NCI-H187 treated with DMSO at 0.1 percent for 48 hours (cell line): ENCODE measurements at places on chromosomes 2 and 18.
A peak's percentile ranks its signal among the peaks of the same experiment; 100 is the strongest.

DNA sequence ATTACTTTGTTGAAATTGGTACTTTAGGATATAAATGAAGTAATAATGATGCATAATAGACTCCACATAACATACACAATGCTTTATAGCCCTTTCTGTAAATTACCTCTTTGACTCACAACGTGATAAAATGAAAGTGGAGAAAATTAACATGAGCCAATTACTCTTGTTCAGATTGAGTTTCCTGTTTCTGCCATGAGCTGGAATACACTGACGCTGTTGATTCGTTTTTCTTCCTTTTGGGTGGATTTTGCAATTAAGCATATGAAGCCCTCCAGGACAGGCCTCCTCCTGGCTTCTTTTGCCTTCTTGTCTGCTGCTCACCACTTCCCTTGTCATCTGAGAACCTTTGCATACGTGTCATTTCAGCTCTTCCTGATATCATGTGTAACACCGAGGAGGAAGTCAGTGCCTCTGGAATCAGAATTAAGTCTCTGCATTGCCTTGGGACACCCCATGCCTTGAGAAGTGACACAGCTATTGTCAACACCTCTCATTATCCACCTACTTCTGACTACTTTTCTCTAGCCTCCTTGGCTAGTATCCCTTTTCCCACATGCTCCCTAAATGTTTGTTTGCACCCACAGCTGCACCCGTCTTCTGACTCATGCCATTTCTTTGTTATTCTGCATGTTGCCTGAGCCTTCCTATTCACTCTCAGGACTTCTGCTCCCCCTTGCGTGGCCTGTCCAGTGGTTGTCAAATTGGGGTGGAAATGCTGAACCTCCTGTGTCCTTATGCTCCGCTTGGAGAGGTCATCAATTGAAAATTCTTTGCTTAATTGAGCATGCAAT, 134.1 kb downstream of the FMNL2 start:
- no peak for DNase-seq

GRCh38 chr2:144692661-144693060, 172.7 kb upstream of the ZEB2 start:
- no peak for DNase-seq

- DNase-seq = peak; percentile 9
Measured at GRCh38 chr2:56444339-56444738, 260.5 kb downstream of the CCDC85A start.

DNA sequence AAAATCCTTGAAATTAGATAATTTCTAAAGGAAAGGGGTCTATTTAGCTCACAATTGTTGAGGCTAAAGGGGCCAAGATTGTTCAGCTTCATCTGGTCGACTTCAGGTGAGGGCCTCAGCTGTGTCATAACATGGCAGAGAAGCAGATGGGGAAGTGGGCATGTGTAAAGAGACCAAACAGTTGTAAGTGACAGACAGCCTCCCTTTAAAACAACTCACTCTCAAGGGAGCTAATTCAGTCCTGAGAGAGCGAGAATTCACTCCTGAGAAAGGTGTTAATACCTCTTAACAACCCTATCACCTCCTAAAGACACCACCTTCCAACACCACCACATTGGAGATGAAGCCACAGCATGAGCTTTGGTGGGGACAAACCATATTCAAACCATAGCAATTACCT, 62.4 kb downstream of the KCMF1 start:
- no peak for DNase-seq

DNA sequence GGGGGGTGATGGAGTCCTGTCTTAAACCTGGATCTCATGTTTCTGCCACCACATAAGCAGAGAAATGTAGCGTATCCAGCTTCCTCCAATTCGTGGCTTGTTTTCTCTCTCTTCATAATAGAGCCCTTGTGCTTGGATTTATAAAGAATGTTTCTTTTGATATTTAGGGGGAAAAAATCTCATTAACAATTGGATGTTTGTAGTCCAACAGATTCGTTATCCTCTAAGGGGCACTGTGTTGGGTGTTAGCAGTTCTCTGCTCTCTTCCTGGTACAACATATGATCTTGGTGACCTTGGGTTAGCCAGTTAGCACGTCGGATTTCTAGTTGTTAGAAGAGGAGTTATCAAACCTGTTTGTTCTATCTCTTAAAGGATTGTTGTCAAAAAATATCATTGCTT, 127.8 kb downstream of the FMNL2 start:
- DNase-seq = no peak
